A549 treated with CpdA at 1 μM for 4 hours (cell line): ENCODE measurements at places on chromosomes 12 and 14. TPM values are rescaled to one million over a fixed set of nuclear protein-coding genes. Genes with fewer than 3 reads are reported as not detected.

The TBC1D30 gene
- 1.8 to 2.5 TPM (median 2.0 TPM) in 5 replicates for total RNA-seq

The NXPH4 gene
- 3.8 to 6.1 TPM (median 5.9 TPM) in 5 replicates for total RNA-seq

The JDP2 gene
- 15.7 to 25.3 TPM (median 22.0 TPM) in 5 replicates for total RNA-seq

The P2RX7 gene
- total RNA-seq, result not detected in 5 replicates
